Stimulated activated CD4-positive, alpha-beta T cell treated with anti-CD3 and anti-CD28 coated beads, Interleukin-12 subunit alpha, Interleukin-12 subunit beta, amount 100 ng/mL, for 24 hours (primary cell): ENCODE measurements at places on chromosomes 6 and 20.
A peak's percentile ranks its signal among the peaks of the same experiment; 100 is the strongest.

GRCh38 chr6:157496534-157497095 is 115.6 kb downstream of the ZDHHC14 start:
- DNase-seq, result no peak

GRCh38 chr6:130207979-130208649 is 14.6 kb downstream of the SAMD3 start:
- no peak for DNase-seq

- DNase-seq, result no peak
Measured at GRCh38 chr6:132498638-132499037, 14.3 kb downstream of the STX7 start.

- no peak for DNase-seq
Measured at GRCh38 chr20:63129991-63130657, 85.8 kb downstream of the YTHDF1 start.

DNA sequence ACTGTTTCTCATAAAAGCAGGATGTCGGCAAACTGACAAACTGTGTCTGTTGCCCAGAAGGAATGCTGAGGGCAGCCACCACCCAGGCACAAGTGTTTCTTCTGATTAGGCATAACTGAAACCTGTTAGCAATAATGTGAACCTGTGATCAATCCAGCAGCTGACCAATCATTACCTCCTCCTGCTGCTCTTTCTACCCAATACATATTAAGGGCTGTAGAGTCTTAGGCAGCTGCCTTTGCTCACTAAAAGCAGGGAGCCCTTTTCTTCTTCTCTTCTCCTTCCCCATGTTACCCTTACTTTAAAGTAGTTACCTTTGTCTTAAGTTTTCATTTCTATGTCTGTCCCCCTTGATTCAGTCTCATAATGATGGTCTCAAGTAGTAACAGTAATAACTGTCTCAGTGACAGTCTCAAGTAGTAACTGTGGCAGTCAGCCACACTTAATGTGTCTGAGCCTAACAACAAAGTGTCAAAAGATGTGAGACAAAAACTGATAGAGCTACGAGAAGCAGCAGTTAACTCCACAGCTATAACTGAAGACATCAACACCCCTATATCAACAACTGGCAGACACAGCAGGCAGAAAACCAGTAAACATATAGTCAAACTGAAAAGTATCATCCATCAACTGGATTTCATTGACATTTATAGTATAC is 37.0 kb downstream of the RANBP9 start:
- DNase-seq, result no peak

DNA sequence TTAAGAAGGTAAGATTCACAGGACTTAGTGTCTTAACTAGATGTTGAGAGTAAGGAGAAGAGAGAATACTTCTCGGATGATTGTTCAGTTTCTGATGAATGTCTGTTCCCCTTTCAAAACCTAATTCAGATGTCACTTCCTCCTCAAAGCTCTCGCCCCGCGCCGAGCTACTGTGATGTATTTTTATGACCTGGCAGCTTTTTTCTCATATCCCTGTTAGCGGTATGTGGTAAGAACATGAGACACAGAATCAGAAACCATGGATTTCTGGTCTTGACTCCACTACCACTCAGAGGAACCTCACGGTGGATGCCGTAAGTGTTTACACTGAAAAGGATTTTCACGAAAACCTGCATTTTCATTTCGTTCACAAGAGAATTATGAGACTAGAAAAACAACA is 48.4 kb downstream of the CEP43 start:
- DNase-seq, result peak; percentile 22

- no peak for DNase-seq
Measured at GRCh38 chr20:5349448-5349847, 32.7 kb upstream of the PROKR2 start.

GRCh38 chr20:57432862-57433491 is 41.8 kb downstream of the RBM38 start:
- peak; percentile 30 for DNase-seq

GRCh38 chr20:56247954-56248782 is at the start of gene MC3R:
TSS of gene MC3R (plus strand) at chr20:56248732. CDS start at chr20:56248844, 112 bp downstream.
- peak; percentile 29 for DNase-seq

DNA sequence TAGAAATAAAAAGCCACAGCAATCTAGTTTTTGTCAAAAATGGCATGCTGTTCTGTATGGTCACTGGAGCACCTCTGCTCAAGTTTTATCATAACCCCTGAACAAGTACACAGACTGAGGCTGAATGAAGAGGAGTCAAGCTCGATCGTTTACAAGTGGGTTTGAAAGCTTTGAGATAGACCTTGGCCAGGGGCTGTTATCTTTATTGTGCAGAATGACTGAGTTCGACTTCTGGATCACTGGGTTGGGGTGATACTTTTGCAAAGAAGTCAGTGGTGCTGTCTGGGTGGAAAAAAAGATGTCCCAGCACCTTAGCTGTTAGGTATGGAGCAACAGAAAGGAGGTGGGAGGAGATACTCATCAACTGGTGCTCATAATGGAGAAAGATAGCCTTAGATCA is 446.0 kb downstream of the HACE1 start:
- no peak for DNase-seq

GRCh38 chr6:45984347-45984746 is 31.3 kb downstream of the CLIC5 start:
- DNase-seq, result no peak

DNA sequence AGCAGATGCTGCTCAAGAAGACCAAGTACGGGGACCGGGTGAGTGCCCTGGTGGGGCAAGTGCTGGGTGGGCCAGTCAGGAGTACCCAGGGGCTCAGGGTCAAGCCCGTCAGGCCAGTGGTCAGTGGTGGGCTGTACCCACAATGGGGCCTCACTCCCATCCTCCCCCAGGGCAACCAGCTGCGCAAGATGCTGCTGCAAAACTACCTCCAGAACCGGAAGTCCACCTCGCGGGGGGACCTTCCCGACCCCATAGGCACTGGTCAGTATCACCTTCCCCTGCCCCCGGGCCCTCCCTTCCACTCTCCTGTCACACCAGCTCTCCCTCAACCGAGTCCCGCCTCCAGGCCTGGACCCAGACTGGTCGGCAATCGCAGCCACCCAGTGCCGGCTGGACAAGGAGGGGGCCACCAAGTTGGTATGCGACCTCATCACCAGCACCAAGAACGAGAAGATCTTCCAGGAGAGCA is 27.0 kb downstream of the UQCC2 start:
- DNase-seq, result no peak

DNA sequence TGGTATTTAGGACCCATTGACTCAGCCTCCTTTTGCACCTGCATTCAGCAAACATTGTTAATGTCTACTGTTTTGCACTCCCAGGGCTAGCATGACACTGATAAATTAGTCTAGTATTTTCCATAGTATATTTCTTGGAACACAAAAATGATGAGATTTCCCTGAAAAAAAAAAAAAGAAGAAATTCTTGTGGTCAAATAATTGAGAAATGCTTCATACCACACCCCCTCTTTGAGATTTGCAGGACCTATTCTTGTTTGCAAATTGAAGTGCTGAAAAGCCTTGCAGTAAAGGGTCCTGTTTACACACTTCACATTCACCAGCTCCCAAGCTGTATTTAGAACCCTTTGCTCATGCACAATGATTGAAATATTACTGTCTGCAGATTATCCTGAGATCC is 36.3 kb upstream of the CLIC5 start:
- no peak for DNase-seq

GRCh38 chr6:138499303-138500018 is at the start of gene NHSL1:
TSS of gene NHSL1 (minus strand) at chr6:138499494. CDS start at chr6:138499290, 204 bp downstream.
- no peak for DNase-seq

DNA sequence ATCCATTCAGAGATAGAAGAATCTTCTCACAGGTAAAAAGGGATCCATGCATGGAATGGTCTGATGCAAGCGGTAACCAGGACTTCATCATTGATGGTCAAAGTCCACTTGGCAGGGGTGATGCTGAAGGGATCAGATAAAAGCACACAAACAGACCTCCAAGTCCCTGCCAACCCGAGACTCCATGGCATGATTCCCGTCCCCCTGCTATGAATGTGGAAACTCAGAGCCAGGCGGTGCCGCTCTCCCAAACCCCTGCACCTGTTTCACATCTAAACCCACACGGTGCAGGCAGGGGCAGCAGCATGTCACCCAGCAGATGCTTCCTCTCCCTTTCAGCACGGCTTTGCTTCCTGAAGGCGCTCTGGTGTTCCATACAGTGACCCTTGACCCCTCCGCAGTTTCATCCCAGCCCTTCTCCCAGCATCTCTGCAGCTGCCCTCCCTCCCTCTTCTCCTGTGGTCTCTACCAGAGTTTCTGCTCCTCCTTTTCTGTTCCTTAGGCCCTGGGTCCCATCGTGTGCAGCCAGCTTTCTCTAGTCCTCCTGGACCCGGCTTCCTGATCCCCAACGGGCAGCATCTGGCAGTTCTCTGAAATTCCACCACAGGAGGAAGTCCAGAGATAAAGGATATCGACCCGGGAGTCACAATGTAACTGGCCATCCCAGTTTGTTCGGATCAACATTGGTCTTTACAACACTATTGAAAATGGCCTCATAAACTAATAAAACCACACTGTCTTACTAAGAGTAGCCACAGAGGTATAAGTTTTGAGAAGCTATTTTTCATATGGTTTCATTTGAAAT is 235.0 kb downstream of the TTLL2 start:
- no peak for DNase-seq
